ENCODE measurements at places on chromosomes 6 and 20.

DNA sequence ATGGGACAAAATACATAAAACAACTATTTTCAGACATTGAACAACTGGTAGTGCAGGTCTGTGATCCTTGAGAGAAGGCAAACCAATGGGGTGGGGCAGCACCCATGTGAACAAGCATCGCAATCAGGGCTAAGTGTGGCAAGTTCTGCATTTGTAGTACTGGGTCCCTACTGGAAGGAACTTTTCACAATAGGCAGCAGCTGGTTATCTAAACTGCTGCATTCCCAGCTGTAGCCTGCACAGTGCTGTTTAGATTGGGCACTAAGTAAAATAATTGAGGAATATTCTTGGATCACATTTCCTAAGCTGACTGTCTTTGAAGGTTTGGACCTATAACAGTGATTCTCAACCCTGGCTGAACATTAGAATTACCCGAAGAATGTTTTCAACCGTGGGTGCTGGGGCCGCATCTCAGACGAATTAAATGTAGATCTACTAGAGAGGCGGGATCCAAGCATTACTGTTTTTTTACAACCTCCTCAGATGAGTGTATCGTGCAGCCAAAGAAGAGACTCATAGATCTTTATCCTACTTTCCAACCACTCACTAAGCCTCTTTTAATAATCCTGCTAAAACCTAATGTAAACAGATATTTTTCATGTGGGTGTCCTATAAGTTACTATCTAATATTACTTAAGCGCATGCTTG, 12.4 kb upstream of the MAP3K4 start:
- DNase-seq: no peak

DNA sequence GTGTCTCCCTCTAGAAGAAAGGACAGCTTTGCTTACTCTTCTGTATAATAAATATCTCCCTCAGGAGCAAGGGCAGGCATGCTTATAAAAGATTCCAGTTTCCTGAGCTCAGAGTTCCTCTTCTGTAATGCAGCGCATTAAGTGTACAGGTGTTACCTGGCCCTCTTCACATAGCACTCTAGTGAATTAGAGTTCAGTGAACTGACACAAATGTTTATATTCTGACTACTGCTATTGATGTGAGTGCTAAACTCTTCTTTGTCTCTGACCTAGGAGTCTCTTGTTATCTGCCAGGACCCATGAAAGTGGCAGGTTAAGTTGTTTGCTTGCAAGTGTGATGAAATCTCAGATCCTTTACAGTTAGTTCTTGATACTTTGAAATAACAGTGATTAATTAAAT, 33.5 kb downstream of the CYB5R4 start:
- no peak for DNase-seq

GRCh38 chr6:137240168-137240567, 21.0 kb upstream of the IFNGR1 start:
- DNase-seq: no peak

DNA sequence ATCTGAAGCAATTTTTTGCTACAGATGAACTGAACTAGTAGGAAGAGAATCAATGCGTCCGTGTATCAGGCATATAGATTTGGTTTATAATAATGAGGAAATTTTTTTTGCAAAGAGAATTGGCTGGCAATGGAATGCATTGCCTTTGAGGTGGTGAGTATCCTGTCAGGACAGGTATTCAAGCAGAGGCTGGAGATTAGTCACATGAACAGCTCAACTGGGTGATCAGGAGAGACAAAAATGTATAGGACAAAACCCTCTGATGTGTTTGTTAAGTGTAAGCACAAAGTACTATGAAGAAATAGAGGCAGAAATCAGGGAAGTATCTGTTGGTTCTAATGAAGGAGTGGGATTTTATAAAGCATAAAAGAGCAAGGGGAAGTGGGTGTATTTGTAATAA, 80.5 kb downstream of the ISM1 start:
- no peak for DNase-seq

DNA sequence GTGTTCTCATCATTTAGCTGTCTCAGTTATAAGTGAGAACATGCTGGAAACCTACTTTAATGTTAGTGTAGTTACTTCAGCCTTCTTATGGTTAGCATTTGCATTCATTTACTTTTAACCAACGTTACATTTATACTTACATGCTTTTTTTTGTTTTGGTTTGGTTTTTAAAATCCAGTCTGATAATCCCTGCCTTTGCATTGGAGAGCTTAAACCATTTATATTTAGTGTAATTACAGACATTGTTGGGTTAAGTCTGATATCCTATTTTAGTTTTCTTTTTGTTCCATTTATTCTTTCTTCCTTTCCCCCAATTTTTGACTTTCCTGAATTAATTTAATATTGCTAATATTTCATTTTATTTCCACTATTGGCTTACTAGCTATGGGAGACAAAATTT, 70.2 kb downstream of the AIG1 start:
- no peak for DNase-seq

GRCh38 chr20:58174708-58175280, 53.7 kb downstream of the ANKRD60 start:
- DNase-seq: no peak

DNA sequence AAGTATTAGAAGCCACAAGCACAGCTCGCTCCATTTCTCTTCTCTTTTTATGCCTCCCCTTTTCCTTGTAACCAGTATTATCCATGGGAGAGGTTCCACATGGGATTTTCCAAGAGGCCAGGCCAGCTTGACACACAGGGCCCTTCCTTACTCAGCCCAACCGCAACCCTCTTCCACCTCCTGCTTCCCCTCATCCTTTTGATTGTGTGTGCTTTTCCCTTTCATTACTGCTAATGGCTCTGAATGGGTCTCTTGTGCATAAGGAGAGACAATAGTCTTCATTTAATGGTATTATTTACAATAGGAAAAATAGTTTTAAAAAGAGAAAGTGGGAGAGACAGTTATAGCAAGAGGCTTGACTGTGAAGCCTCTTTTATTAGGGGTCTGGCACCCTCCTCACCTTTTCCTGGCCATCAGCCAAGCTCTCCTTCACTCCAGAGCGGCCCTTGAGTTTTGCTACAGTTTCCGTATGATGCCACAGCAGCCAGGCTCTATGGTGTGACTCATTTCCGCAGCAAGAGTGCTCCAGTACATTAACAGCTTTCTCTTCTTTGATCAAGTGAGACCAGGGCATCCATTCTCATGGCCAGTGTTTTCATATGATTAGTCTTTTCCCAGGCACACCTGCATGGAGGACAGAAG, 579.5 kb downstream of the TFAP2B start:
- no peak for DNase-seq

- DNase-seq: no peak
These were observed 67.3 kb downstream of the MDGA1 start for GRCh38 chr6:37630281-37630799.

DNA sequence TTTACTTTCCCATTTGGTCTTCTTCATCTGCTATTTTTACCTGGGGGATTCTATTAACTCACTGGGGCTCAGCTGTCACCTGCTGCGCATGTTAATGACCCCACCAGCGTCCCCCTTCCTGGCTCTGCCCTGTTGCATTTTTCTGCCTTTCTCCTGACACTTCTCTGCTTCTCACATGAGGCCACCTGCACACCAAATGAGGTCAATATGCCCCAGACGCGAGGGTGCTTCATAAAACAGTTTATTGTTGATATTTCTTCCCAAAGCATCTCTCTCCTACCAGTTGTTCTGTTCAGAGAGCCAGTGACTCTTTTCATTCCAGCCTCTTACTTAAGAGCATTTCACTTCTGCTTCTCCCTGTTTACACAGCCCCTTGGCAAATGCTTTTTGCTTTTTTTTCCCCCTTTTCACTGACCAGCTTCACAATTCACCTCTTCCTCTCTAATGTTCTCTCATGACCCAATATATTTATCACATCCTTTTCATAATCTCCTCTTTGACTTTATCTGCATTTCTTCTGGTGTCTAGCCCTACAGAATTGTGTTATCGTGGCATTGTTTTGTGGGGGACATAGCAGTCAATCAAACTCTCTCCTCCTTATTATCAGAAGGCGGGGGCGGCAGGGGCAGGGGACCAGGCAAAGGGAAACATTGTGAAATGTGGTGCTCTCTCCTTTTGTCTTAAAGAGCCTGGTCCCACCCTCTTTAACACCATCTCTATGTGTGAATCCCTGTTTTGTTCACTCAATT, 545.8 kb upstream of the CITED2 start:
- no peak for DNase-seq

GRCh38 chr6:156315146-156315545, 462.0 kb upstream of the ARID1B start:
- no peak for DNase-seq

DNA sequence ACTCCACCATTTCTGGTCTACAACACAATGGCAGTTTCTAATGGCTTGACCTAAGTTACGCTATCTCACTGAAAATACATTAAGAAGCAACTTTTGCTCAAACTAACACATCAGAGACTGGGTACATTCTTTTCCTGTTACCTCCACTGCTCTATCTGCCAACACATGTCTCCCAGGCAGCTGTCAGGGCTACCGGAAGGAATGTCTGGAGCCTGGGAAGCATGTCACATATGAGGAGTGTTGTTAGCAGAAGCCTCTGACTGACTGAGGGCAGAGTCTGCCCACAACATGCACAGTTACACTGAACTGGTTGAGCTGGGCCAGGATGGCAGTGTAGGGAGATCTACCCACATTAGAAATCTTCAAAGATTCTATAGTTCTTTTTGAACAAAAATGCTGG, 264.5 kb downstream of the KIF16B start:
- DNase-seq: no peak

DNA sequence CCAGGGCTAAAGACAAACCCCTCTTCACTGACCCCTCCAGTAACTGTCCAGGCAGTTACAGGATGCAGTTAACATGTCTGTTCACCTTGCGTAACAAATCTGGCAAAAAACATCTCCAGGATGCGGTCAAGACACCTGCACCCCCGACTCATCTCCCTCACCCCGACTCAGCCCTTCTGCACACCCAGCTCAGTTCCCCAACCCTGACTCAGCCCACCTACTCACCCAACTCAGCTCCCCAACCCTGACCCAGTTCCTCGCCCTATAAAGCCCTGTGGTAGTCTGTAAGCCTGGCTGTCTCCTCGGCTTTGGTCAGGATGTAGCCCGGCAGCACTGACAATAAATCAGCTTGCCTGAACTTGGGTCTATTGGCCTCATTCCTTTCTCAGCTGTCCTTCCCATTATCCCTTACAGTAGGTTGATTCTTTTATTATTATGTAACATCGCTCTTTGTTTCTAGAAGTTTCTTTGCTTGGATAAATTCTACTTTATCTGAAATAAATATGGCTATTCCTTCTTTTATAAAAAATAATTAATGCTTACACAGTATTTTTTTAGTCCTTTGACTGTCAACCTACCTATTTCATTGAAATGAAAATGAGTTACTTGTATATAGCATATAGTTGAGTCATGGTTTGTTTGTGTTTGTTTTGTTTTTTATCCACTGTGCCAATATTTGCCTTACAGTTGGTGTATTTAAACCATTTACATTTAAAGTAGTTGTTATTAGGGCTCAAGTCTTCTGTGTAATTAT, 12.9 kb upstream of the ADTRP start:
- DNase-seq: no peak

GRCh38 chr20:58111310-58112016, 117.0 kb downstream of the ANKRD60 start:
- no peak for DNase-seq

DNA sequence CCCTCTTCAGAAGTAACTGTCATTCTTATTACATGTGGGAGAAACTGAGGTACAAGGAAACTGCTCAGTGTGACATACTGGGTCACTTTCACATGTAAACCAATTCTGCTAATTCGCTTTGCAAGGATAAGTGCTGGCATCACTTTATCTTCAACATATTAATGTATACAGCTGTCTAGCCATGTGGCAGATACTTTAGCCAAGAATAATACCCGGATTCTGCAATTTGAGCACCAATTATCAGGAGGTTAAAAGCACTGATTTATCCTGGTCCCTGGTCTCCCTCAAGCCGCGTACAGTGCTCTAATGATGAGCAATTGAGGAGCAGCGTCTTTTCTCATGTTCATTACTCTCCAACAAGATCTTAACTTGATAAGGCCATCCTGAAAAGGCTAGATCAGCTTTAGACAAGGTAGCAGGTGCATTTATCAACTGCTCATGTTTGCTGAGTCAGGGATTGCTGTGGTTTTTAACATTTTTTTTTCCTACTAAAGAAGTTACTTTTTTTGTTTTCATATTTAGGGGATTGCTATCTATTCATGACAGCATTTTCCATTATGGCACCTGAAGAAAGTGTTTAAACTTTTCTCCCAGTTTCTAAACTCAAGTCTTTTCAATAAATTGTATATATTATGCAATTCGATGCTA, 1066.3 kb upstream of the MAP3K7 start:
- no peak for DNase-seq

DNA sequence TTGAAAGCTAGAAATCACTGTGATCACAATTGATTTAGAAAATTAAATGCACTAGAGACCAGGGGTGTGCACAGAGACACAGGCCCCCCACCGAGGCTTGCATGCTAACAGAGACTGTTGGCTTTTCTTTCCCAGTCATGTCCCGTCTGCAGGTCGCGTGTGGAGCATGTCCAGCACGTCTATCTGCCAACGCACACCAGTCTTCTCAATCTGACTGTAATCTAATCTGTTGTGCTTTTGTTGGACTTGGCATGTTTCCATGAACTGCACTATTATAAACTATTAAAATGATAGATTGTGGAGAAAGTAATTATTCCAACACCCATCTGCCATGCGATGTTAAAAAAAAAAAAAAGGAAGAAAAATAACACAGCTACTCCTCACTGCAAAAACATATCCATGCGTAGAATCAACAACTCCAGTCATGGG, 17.7 kb downstream of the MYLIP start:
- DNase-seq: no peak

DNA sequence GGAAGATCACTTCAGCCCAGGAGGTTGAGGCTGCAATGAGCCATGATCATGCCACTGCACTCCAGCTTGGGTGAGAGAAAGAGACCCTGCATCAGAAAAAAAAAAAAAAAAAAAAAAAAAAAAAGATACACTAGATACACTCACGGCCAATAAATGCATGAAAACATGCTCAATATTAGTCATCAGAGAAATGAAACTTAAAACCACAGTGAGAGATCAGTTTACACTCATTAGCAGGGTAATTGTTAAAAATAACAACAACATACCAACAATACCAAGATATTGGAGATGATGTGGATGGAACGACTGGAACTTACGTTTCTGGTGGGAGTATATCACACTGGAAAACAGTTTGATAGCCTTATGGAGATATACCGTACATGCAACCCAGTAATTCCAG, 29.9 kb downstream of the HS3ST5 start:
- DNase-seq: no peak

- DNase-seq: peak; percentile 28
These were observed 1.2 kb downstream of the GSTA5 start for GRCh38 chr6:52839124-52840055.

GRCh38 chr6:43709654-43710303, 22.2 kb upstream of the MRPS18A start:
- DNase-seq: no peak
